ENCODE measurements at places on chromosomes 13 and 19. TPM values are rescaled to one million over a fixed set of nuclear protein-coding genes. Genes with fewer than 3 reads are reported as not detected.

Gene CRB3
- not detected for total RNA-seq

Gene FPR2
- not detected for total RNA-seq

Gene ZNF568
- total RNA-seq, result 20.0 TPM

Gene SPTBN4
- total RNA-seq, result 1.3 TPM

Gene ZNF528
- total RNA-seq, result 8.7 TPM

Gene FCER2
- total RNA-seq, result not detected

DNA sequence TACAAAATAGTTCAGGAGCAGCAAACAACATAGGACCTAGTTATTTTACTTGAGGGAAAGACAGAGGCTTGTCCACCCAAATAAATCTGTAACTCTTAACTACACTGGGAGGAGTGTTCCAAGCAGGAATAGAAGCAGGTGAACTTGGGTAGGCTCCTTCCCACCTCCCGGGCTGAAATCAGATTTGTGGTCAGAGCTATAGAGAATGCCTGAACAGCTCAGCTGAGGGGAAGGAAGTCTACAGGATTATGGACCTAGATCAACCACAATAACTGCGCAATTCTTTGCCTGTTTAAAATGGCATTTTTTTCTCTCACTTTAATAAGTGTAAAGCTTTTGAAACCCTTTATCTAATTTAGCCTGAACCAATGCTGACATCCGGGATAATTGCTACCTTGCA lies 73.5 kb upstream of the IRS2 start:
- no peak for DNase-seq

- DNase-seq, result no peak
Observed at GRCh38 chr19:53504885-53505284, 33.1 kb upstream of the ZNF331 start.

GRCh38 chr13:53151336-53152056 lies 122.9 kb downstream of the OLFM4 start:
- DNase-seq, result no peak

GRCh38 chr19:41993612-41994483 lies at the start of gene ATP1A3:
Gene ATP1A3, minus strand, starts transcription at chr19:41994230. Its CDS starts 154 bp downstream, at chr19:41994076.
- peak; percentile 68 for DNase-seq

DNA sequence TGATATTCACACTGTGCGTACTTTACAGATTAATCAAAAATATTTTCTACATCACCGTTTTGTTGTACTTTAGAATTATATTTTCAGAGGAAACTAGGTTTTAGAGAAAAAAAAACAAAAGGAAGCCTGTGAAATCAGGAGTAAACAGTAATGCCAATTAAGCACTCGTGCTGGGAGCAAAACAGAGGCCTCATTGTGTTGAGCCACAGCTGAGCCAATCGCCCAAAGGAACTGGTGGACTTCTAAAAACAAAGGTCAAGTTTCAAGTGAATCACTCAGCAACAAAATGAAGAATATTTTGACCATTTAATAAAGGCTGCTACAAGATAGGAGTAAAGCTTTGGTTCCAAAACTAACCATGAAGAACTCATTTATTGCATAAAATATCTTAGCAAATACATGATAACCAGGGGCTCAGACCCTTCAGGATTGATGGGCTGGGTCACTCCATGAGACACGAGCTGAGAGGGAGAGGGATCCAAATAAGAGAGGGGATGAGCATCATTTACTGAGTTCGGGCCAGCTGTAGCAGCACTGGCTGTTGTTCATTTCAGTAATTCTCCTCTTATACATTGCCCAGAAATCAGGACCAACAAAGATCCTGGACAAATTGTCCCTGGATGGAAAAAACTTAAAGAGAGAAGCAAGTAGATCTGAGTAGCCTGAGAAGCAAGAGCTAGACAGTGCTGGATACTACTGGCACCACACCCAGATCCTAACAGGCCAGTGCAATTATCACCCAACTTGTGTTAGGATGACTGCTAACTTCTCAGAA lies 8.3 kb upstream of the NALCN start:
- DNase-seq, result peak; percentile 49

Measured in myocyte (in vitro differentiated cells).